ENCODE measurements at places on chromosomes 6 and 20.

GRCh38 chr6:108105571-108105970 lies 31.0 kb upstream of the OSTM1 start:
- no peak overlapping the region for H3K4me3 ChIP-seq
- H3K27ac ChIP-seq, result no peak overlapping the region
- no peaks in the 10 kb centered on the region for H3K4me1 ChIP-seq
- no peaks in the 10 kb centered on the region for H3K27me3 ChIP-seq
- no peak for DNase-seq

GRCh38 chr6:20919677-20920385 lies 385.6 kb downstream of the CDKAL1 start:
- H3K36me3 ChIP-seq, result no peaks in the 10 kb centered on the region
- H3K4me3 ChIP-seq, result no peak overlapping the region
- H3K27me3 ChIP-seq, result no peaks in the 10 kb centered on the region

GRCh38 chr20:62333820-62334595 lies 31.2 kb downstream of the ADRM1 start:
- no peak overlapping the region for H3K27ac ChIP-seq
- no peak for DNase-seq
- H3K27me3 ChIP-seq, result no peaks in the 10 kb centered on the region
- no peak overlapping the region for H3K4me3 ChIP-seq
- no peaks in the 10 kb centered on the region for H3K36me3 ChIP-seq

DNA sequence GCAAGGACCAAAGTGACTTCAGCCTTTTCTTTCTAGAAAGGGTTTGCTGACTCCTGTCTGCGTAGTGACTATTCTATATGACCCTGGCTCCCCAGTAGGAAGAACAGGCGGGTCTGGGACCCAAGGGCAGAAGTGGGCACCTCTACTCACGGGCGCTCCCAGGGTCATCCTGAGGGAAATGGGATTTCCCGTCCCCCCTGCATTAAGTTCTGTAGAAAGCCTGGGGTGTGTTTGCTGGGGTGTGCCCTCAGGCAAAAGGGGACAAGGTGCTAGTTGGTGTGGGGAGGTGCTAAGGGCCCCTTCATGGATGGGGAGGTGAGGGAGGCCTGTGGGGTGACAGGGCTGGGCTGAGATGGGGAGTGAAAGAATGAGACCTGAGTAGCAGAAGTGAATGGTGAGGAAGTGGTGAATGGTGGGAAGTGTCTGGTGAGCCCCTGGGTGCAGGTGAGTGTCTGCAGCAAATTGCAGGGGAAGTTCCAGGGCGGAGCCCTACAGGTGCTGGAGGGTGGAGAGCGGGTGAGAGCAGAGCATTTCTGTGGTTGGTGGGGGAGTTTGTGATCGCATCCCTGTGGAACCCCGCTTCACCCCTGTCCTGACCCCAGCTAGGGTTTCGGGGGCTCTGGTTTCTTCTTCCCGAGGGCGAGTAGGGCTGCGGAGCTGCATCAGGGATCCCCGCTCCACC lies 21.1 kb downstream of the RAET1L start:
- DNase-seq, result peak; percentile 93
- peak overlapping the region; percentile 97 for H3K27ac ChIP-seq
- H3K4me3 ChIP-seq, result peak overlapping the region; percentile 64
- H3K36me3 ChIP-seq, result no peaks in the 10 kb centered on the region
- H3K4me1 ChIP-seq, result peaks cover 28% of the 10 kb centered on the region
- H3K27me3 ChIP-seq, result peaks cover 4% of the 10 kb centered on the region

DNA sequence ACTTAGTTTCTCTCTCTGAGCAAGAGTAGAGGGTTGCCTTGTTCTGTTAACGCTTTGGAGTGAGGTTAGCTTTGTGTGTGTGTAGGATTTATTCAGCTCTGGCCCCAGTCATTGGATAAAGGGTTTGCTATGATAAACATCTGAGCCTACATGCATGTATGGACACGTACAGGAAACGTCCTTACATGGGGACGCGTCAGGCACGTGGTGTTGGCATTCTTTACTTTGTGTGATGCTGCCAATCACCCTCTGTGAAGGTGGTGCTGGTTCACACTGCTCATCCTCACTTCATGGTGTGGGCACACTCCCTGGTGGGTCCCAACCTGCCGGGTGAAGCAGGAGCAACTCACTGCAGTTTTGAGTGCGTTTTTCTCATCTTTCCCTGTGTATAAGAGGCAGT lies 53.4 kb upstream of the CD93 start:
- H3K27ac ChIP-seq, result no peak overlapping the region
- no peak overlapping the region for H3K4me3 ChIP-seq
- no peak for DNase-seq
- no peaks in the 10 kb centered on the region for H3K4me1 ChIP-seq
- H3K27me3 ChIP-seq, result no peaks in the 10 kb centered on the region

- H3K27me3 ChIP-seq, result no peaks in the 10 kb centered on the region
- H3K4me3 ChIP-seq, result no peak overlapping the region
- H3K36me3 ChIP-seq, result no peaks in the 10 kb centered on the region
- DNase-seq, result no peak
These were observed 193.5 kb upstream of the CNR1 start for GRCh38 chr6:88359530-88360202.

- no peaks in the 10 kb centered on the region for H3K4me1 ChIP-seq
- peaks cover 12% of the 10 kb centered on the region for H3K27me3 ChIP-seq
- H3K36me3 ChIP-seq, result no peaks in the 10 kb centered on the region
- H3K4me3 ChIP-seq, result no peak overlapping the region
- no peak overlapping the region for H3K27ac ChIP-seq
- no peak for DNase-seq
These were observed 19.9 kb downstream of the SLC13A3 start for GRCh38 chr20:46631212-46631869.

DNA sequence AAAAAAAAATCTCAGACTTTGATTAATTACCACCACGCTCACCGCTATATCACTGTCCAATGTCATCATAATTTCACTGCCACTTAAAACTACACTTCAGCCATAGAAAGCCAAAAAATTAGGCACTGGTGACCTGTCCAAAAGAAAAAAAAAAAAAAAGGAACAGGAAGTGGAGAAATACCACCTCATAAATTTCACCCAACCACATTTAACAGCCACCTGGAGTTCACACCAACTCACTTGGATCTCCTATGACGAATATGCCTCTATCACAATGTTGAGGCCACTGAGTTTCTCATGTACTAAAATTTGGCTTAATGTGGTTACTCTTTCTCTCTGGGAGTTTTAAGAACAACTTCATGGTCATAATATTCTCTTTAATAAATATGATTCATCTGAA lies 237.5 kb upstream of the RSPO3 start:
- H3K27ac ChIP-seq, result no peak overlapping the region
- no peaks in the 10 kb centered on the region for H3K27me3 ChIP-seq
- DNase-seq, result no peak
- no peak overlapping the region for H3K4me3 ChIP-seq

- no peak overlapping the region for H3K4me3 ChIP-seq
- no peaks in the 10 kb centered on the region for H3K36me3 ChIP-seq
- DNase-seq, result no peak
- no peaks in the 10 kb centered on the region for H3K27me3 ChIP-seq
These were observed 156.3 kb downstream of the FNDC1 start for GRCh38 chr6:159325476-159325875.
